Amniotic epithelial cell (primary cell): ENCODE measurements at places on chromosomes 11 and 22.

GRCh38 chr22:42357221-42357620, 75.0 kb downstream of the NFAM1 start:
- DNase-seq = no peak

DNA sequence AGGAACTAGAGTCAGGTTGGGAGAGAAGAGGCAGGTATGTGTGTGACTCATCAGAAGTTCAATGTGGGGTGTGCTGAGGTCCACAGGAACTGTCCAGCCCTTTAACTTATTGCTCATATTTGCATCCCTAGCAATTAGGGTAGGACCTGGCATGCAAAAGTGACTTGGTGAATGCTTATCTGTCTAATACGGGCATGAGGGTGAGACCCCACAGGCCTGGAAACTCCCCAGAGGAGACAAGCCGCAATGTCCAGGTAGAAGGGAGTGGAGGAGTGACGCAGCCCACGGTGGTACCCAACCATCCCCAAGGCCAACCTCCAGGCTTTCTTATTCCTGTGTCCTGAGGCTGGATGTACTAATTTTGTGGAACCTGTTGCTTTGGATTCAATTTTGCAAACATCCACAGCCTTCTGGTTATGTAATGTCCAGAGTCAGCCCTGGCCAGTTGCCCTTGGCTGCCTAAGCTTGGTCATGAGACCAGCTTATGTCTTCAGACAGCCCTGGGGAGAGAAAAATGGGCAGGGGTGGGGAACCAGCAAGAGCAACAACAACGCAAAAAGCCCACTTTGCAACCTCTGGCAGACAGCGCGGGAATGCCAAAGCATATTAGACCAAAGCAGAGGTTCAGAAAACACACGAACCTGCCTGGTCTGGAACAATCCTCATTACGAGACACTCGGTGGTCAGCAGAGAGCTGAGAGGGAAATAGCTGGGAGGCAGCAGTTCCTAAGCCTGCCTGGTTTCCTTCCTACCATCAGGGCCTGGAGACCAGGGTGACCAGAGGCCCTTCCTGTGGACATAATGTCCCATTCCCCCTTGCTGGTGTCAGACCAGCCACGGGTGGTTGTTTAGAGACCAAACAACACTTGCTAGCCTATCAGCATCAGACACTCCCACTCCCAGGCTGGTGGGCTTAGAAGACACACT, 49.3 kb downstream of the TIMP3 start:
- DNase-seq = peak; percentile 29

GRCh38 chr11:86245369-86246292, 1.1 kb downstream of the EED start:
- no peak for DNase-seq

GRCh38 chr11:80320226-80320625, 879.4 kb upstream of the TENM4 start:
- no peak for DNase-seq

GRCh38 chr11:97909614-97910399, 1110.9 kb upstream of the CNTN5 start:
- peak; percentile 61 for DNase-seq

DNA sequence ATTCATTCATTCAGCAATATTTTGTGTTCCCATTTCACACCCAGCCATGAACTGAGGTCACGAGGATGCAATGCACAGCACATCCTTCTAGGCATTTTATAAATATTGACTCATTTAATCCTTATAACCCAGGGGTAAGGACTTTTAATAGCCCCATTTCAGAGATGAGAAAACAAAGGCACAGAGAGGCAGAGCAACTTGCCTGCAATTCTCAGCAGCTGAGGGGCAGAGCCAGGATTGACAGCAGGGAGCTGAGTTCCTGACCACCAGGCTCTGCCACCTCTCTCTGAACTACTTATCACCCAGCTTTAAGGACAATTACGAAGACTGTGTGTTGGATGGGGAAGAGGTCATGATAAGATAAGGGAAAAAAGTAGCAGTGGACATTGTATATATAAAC, 12.8 kb upstream of the FGF3 start:
- no peak for DNase-seq

DNA sequence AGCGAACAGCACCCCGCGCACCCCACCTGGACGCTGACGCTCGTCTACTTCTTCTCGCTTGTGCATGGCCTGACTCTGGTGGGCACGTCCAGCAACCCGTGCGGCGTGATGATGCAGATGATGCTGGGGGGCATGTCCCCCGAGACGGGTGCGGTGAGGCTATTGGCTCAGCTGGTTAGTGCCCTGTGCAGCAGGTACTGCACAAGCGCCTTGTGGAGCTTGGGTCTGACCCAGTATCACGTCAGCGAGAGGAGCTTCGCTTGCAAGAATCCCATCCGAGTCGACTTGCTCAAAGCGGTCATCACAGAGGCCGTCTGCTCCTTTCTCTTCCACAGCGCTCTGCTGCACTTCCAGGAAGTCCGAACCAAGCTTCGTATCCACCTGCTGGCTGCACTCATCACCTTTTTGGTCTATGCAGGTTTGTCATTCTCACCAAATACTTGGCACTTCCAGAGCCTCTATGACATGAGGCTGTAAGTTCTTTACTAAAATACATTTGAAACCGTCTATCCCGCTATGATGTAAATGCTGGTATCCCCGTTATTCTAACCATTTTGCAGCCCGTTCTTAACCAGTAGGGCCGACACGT, 535 bp downstream of the AQP11 start:
- peak; percentile 53 for DNase-seq

GRCh38 chr11:44840085-44840478, 110.6 kb downstream of the TP53I11 start:
- no peak for DNase-seq

- DNase-seq = no peak
Observed at GRCh38 chr11:7632211-7632610, 41.1 kb downstream of the CYB5R2 start.

DNA sequence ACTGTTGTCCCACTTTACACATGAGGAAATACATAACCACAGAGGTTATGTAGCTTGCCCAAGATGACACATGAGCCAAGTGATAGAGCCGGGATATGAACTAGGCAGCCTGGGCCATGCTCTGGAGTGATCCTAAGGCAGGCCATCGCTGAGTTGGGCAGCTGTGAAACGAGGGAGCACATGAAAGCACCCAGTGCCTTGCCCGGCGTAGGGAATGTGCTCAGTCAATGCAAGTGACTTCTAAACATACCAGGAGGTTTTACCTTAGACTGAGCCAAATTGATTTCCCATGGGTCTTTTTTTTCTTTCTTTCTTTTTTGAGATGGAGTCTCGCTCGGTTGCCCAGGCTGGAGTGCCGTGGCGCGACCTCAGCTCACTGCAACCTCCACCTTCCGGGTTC, 10.5 kb downstream of the GRIK4 start:
- DNase-seq = no peak

- no peak for DNase-seq
Observed at GRCh38 chr11:7869467-7869866, 61.6 kb downstream of the OR10A6 start.

DNA sequence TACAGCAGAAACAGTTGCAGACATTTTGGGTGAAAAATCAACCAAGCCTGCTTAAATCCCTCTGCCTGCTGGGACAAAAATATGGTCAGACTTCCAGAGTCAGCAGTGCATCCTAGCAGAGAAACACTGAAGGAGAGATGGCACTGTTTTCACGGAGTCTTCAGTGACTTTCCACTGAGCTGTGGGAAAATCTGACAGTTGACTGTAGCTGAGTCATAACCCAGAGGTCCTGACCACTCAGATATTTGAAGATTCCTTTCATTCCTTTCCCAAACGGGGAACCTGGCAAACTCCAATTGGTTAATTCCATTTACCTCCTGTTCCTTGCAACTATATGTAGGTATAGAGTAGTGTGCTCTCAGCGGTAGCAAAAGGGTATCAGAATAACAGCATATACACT, 20.9 kb upstream of the UPB1 start:
- peak; percentile 89 for DNase-seq

- DNase-seq = no peak
Observed at GRCh38 chr11:356610-357009, 12.7 kb upstream of the B4GALNT4 start.

DNA sequence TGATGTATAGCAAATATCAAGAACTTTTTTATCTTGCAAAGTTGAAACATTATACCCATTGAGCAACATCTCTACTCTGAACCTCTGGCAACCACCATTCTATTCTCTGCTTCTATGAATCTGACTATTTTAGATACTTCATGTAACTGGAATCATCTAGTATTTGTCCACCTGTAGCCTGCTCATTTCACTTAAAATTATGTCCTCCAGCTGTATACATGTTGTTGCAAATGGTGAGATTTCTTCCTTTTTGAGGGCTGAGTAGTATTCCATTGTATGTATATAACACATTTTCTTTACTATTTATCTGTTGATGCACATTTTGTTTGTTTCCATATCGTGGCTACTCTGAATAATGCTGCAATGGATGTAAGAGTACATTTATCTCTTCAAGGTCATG, 476.3 kb upstream of the LRRC4C start:
- DNase-seq = no peak

- peak; percentile 33 for DNase-seq
Observed at GRCh38 chr11:76236092-76236999, 30.0 kb upstream of the WNT11 start.

DNA sequence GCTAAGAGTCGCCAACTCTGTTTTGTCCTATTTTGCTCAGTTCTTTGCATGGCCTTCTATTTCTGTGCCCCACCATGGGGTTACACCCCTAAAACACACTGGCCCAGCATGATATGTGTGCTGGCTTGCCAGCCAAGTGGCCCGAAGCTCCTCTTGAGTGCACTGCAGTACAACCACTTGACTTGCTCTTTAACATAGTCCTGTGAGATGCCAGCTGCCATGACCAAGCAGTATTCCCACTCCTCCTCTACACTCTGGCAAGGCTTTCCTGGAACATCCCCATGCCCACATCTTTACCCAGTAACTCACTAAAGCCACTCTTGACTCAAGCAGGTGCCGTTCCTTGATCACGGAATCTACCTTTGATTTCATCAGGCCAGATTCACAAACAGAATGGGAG, 102.9 kb upstream of the GAL start:
- DNase-seq = no peak

DNA sequence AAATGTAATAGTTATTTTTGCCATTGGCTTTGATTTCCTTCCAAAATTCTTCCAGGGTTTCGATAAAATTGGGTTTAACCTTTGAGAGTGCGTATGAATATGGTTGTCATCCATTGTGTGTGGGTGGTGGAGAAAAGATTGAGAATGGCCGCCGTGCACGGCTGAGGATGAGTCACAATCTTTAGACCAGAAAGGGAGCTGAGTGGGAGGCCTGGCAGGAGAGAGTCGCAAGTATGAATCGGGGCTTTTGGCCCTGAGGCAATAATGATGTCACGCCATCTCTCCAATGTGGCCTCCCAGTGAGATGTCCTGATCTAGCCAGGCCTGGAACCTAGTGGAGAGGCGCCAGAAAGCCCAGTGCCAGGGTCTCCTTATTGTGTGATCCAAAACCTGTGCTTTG, 33.1 kb upstream of the SMPD1 start:
- DNase-seq = peak; percentile 81

DNA sequence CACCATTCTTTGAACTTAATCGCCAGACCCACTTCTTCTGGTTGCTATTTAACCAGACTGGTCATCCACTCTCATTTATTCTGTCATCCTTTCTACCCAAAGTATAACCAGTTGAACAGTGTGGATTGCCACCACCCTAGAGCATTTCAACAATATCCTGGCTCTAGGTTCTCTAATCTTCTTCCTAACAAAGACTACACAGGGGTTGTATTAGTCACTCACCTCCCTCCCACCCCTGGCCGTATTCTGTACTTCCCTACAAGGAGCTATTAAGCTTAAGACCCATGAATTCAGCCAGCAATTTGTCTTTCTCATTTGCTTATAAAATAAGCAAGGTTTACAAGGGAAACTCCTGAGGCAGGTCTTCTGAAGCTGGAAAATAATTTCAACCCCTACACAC, 46.9 kb upstream of the CEP126 start:
- DNase-seq = peak; percentile 61

- no peak for DNase-seq
Observed at GRCh38 chr22:18994056-18994455, 58.0 kb upstream of the PRODH start.

- no peak for DNase-seq
Observed at GRCh38 chr11:65403607-65404121, 17.2 kb downstream of the FRMD8 start.

DNA sequence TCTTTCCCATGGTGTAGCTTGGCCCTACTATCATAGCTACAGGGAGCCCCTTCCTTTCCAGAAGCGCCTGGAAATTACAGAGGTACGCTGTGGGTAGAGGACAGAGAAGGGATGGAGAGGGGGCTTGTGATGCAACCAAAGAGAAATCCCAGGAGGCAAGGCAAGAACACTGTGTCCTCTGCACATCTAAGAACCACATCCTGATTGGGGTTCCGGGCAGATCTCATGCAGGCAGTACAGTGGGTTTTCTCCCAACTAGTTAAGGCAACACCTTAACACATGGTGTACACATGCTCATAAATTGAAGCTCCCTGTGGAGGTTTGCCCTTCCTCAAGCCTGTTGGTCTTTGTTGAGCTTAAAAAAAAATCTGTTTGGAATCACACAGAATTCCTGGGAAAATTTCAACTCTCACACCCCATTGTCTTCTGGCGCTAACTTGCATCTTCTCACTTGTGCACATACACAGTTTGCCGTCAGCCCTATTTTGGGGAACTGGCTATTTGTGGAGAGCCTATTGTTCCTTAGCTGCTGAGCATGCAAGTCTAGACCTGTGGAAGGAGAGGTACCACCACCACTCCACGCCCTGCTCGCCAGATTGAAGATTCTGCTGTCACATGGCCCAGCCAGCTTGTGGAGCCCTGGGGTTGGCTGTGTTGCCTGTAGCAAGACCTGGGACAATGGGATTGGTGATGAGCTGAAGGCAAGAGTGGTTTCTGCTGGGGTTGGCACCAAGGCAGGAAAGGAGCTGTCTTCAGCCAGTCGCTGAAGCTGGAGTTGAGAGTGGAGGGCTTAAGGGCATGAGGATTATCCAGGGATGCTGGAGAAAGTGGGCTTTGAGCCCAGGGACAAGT, 52.4 kb downstream of the ALX4 start:
- peak; percentile 31 for DNase-seq

DNA sequence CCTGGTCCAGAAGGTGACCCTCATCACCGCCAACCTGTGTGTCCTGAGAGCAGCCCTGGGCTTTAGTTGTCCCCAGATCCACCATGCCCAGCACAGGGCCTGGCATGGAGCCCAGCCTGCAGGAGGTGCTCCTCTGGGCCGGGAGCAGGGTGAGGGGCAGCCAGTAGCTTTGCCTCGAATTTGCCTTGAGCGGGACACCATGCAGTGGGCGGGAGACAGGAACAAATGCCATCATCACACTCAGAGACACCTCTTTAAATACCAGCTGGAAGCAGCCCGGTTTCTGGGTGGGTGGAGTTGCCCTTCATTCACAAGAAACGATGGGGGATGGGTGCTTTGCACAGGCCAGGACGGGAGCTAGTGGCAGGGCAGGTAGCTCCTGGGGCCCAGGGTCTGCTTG, 19.3 kb downstream of the FLRT1 start:
- DNase-seq = no peak
